ENCODE measurements at places on chromosomes 3 and 15.

DNA sequence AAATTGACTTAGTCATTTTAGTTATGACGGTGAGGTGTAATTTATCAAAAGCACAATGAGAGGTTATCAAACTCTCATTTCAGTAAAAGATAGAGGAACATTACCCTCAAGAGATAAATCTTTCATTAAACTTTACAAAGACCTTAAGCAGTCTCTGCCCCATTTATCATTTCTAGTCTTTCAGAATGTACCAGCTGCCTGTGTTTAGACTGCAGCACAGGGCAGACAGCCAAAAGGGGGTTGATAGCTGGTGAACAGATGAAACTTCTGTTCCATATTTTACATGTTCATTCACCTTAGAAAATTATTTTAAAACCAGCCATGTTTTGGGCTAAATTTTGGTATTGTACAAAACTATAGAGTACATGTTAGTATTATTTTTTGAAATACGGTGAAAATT, 514.6 kb upstream of the CNTN3 start:
- no peak for DNase-seq

GRCh38 chr15:89500397-89501270, 4.3 kb upstream of the RHCG start:
- DNase-seq: no peak

DNA sequence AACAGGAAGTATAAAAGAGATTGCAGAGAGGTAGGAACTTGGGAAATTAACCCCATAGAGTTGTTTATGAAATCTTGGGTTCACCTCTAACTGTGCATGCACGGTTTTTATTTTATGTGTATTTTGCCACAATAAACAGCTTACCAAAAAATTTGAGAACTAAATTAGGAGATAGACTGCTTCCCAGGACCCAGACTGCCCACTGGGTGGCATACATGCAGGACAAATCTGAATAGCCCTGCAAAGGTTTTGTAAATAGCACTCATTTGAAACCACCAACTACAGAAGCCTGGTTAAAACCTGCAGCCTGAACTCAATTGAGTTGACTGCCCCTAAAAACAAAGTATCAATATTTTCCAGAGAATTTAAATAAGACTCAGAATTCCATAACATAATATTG, 96.4 kb upstream of the SLCO2A1 start:
- DNase-seq: no peak

- peak; percentile 75 for DNase-seq
These were observed at the start of gene MRAS for GRCh38 chr3:138347960-138348753. MRAS (plus strand) TSS chr3:138348579; CDS start chr3:138372884, 24,305 bp downstream.

- no peak for DNase-seq
These were observed 22.8 kb downstream of the MUC4 start for GRCh38 chr3:195788711-195789581.

DNA sequence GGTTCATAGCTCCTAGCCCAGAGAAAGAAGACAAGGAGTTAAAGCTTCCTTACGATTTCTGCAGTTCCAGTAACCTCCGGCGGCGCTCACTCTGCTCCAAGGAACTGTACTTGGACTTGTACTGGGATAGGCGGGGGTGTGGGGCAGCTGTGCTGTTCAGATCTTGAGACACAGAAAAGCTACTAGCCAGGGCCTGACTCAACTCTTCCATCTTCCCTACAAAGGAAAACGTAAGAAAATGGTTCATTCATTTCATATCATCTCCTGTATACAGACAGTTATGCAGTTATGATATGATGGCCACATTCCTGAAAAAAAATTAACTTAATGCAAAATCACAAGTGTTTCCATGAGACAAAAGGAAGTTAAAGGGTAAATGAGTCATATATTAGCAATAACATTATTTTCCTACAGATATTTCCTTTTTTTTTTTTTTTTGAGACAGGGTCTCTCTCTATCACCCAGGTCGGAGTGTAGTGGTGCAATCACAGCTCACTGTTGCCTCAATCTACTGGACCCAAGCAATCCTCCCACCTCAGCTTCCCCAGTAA, 4.6 kb downstream of the SNUPN start:
- DNase-seq: no peak

DNA sequence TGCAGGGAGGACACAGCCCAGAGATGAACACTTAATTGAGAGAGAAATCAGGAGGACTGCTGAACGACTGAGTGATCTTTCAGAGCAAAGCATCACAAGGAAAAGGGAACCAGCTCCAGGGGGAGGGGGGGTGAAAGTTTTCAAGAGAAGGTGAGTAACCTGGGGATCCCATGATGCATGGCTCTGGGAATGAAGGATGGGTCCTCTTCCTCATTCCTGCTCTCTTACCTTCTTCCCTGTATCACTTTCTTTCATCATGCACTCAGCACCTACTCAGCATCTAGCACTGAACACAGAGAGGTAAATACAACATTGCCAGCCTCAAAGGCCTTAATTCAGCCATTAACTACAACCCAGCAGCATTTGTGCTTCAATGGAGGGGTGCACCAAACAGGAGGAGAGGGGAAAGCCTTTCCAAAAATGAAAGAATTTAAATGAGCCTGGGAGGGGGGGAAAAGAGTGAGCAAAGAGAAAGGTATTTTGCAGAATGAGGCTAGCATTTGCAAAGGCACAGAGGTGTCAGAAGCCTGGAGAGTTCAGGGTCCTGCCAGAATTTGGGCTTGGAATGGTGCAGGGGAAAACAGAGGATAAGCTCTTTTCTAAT, 427.4 kb downstream of the FOXP1 start:
- no peak for DNase-seq

DNA sequence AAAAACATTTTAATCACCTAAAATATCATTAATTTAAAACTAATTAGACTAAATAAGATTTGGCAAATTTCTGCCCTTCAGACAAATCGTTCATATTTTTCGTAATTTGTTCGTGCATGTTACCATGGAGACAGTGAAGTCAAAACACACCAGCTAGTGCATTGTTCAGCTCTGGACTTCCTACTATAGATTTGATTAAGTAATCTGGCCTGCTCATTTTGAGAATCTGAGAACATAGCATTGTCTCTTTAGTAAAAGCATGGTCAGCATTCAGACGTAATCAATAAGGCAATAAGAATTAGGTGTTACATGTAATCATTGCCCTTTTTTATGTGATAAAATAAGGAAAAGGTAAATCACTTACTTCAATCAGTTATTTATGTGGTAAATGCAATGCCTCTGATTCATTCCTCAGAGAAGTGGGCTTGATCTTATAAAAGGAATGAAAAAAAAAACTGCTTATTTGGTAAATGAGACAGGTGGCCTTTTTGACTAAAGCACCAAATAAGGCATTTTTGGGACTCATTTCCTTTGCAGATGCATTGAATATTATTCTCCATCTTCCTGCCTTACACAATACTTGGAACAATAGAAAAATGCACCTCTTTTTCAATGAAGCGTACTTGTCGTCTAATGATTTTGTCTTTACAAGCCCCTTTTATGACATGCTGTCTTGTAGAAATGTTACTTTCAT, 84.5 kb upstream of the FNDC3B start:
- no peak for DNase-seq

DNA sequence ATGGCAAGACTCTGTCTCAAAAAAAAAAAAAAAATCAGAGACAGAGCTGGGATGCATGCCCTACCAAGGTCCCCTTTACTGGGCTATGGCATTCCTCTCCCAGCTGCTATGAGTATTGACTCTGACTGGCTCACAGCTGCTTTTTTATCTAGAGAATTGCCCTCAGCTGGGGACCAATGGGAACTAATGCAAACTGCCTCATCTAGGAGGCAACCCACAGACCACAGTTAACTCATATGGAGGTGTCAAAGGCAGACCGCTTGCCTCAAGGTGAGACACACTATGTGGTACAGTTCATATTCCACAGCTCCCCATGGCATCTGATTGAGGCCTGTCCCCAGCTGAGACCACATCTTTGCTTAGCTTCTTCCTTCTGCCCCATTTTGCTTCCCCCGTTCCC, 183.5 kb upstream of the EOMES start:
- no peak for DNase-seq

GRCh38 chr15:86691091-86691663, 611.5 kb downstream of the AGBL1 start:
- no peak for DNase-seq

- no peak for DNase-seq
These were observed 96.0 kb upstream of the TSC22D2 start for GRCh38 chr3:150312018-150312657.

DNA sequence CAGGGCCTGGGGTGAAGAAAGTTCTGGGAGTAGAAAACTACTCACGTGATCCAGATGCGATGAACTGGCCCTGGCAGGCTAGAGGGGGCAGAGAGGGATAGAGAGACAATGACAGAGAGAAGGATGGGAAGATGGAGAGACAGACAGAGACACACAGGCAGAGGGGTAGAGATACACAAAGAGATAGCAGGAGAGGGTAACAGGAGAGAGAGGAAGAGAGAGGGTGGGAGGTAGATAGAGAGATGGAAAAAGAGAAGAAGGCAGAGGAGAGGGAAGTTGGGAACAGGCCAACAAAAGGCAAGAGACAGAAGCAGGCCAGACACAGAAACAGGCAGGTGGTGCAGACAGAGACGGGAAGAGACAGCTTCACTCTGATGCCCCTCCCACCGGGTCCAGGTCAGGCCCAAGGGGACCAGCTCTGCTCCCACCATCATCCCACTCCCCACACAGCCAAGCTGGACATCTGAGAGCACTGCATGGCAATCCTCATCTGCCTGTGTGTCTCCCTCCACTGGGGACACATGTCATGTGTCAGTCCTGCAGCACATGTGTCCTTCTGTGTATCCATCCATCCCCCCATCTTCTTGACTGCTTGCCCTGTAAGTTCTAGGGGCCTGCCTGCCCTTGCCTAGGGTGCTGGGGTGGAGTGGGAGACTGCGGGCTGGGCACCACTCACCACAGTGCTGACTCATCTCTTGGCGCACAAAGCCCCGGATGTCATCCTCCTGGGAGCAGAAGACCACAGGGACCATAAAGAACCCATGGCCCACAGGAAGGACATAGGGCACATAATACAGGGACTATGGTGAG, 2.2 kb upstream of the UCN2 start:
- no peak for DNase-seq

DNA sequence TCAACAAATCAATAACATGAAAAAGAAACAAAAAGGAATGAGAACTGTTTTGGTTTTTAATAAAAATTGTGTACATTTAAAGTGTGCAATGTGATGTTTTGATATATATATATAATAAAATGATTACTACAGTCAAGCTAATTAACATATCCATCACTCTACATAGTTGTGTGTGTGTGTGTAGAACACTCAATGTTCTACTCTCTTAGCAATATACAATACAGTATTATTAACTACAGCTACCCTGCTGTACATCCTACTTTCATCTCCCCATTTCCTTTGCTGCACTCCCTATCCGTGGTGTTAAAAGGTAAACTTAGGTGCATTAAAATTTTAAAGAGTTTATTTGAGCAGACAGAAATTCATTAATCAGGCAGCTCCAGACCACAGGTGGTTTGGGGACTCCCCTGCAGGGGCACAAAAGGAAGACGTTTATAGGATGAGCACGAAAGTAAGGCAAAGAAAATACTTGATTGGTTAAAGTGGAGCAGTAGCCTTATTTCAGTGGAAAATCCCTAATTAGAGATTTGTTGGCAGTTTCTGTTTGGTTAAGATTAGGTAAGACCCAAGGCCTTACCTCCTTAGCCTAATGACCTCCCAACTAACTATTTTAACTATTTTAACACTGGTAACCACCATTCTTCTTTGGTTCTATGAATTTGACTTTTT, 61.8 kb upstream of the SNRK start:
- DNase-seq: no peak

DNA sequence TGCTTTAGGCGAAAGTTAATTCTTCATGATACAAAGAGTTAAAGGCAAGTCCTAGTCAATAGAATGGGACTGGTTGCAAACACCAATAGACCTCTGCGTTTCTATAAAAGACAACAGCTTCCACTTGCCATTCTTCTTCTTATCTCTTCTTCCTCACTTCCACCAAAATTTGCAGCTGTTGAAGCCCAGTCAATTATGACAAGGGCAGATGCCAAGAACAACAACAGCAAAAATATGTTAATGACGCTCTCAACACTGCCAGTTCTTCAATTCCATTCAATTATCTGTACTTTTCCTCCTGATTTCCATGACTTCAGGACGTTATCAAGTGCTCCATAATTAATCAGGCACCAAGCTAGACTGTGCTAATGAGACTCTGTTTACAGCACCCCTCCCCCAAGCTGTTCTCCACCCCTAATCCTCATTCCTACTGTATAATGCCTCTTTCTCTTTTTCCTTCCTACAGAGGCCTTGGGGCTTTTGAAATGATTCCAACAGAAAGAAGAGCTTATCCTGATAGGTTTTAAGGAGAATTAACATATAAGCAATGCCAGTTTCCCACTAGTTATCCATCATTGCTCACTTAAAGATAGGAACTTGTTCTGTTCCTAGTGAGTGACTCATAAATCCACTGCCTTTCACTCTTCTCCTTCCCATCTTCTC, 1160.5 kb downstream of the IGSF11 start:
- DNase-seq: no peak

All from NCI-H1930 (cell line).